ENCODE measurements at places on chromosomes 3 and 15.
A peak's percentile ranks its signal among the peaks of the same experiment; 100 is the strongest.

DNA sequence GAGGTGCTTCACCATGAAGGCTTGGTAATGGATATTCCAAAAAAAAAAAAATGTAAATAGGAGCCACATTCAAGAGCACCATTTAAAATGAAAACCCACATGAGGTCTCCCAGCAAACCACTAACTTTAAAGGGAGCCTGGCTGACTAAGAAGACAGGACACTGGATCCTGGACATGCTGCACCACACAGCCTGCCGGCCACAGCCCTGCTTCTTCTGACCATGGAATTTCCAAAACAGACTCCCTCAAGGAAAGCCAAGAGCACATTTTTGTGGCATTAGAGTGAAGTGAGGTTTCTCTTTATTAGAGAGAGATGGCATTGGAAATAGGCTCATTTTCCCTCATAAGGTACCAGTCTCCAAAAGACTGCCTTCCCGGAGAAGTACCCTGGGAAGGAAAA lies 113.9 kb downstream of the RORA start:
- no peak for DNase-seq

- DNase-seq = no peak
Observed at GRCh38 chr3:127002195-127003174, 19.6 kb downstream of the PLXNA1 start.

- DNase-seq = no peak
Observed at GRCh38 chr3:81068546-81068945, 692.9 kb downstream of the GBE1 start.

GRCh38 chr15:64813075-64813474 lies 12.4 kb downstream of the PIF1 start:
- no peak for DNase-seq

GRCh38 chr15:45157974-45158373 lies 28.2 kb downstream of the DUOX1 start:
- DNase-seq = peak; percentile 60

- no peak for DNase-seq
Observed at GRCh38 chr3:157046520-157046919, 113.4 kb downstream of the CCNL1 start.

GRCh38 chr15:92899948-92900730 lies at the start of gene CHD2:
CHD2 (plus strand) TSS chr15:92900324; CDS start chr15:92901238, 914 bp downstream.
- DNase-seq = no peak
